PC-3 (cell line): ENCODE measurements at places on chromosomes 2 and 18. TPM values are rescaled to one million over a fixed set of nuclear protein-coding genes. Genes with fewer than 3 reads are reported as not detected.

The UGT1A4 gene
- total RNA-seq: not detected in 2 replicates

The FSIP2 gene
- 2.0 and 2.5 TPM in 2 replicates for total RNA-seq

The POLR1A gene
- 25.1 and 36.5 TPM in 2 replicates for total RNA-seq

The PCARE gene
- total RNA-seq: not detected in 2 replicates

The KCNF1 gene
- total RNA-seq: 1.3 and 1.8 TPM in 2 replicates

The POTEI gene
- total RNA-seq: not detected in 2 replicates

The CXCR4 gene
- 2.1 TPM in 1 of 2 replicates, not detected in the other for total RNA-seq

The NR4A2 gene
- total RNA-seq: 12.0 and 13.8 TPM in 2 replicates

The GAD1 gene
- total RNA-seq: 10.6 and 16.5 TPM in 2 replicates

The PLGLB1 gene
- total RNA-seq: 0.62 and 2.9 TPM in 2 replicates

The CCDC85A gene
- 1.1 and 2.0 TPM in 2 replicates for total RNA-seq

The GLB1L gene
- 6.0 and 6.1 TPM in 2 replicates for total RNA-seq

The CYP1B1 gene
- 37.2 and 50.0 TPM in 2 replicates for total RNA-seq

The CNDP1 gene
- total RNA-seq: not detected in 2 replicates

The SOX11 gene
- not detected in 2 replicates for total RNA-seq

The RANBP2 gene
- total RNA-seq: 39.9 and 42.2 TPM in 2 replicates

The CD8B2 gene
- not detected in 2 replicates for total RNA-seq

The PPM1B gene
- 16.0 and 17.6 TPM in 2 replicates for total RNA-seq

The ALK gene
- 0.81 and 0.87 TPM in 2 replicates for total RNA-seq

The REG3A gene
- total RNA-seq: not detected in 2 replicates

The DGKD gene
- total RNA-seq: 23.3 and 36.2 TPM in 2 replicates

The PLGLB2 gene
- total RNA-seq: 0.87 TPM in 1 of 2 replicates, not detected in the other

The ASB1 gene
- 28.9 and 60.0 TPM in 2 replicates for total RNA-seq

The SCYGR3 gene
- not detected in 2 replicates for total RNA-seq

GRCh38 chr2:203908066-203908796, 28.3 kb upstream of the ICOS start:
- DNase-seq: no peak

- no peak for DNase-seq
Observed at GRCh38 chr2:170763232-170763631, 6.9 kb upstream of the ERICH2 start.

- DNase-seq: no peak
Observed at GRCh38 chr2:55269645-55269990, 587 bp upstream of the MTIF2 start.

- DNase-seq: no peak
Observed at GRCh38 chr2:215493376-215493775, 57.5 kb upstream of the FN1 start.

DNA sequence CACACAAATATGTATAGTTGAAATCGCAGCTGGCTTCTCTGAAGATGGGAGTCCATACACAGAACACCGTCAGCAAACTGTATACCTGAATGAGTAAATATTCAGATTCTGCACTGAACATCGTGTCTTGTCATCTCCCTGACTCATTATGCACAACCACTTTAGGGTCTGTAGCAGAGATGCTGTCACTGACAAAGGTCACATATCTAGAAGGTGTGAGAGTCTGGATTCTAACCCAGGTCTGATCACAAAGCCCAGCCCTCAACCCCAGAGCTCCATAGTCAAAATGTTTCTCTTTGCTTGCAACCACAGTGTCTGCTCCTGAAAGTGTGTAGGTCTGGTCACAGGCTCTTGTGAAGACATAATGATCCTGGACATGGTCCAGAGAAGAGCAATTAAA, 78.3 kb upstream of the PAX8 start:
- no peak for DNase-seq

- no peak for DNase-seq
Observed at GRCh38 chr2:65255356-65255755, 27.7 kb downstream of the ACTR2 start.

- DNase-seq: no peak
Observed at GRCh38 chr18:30142870-30143269, 899.7 kb downstream of the DSC3 start.

- DNase-seq: no peak
Observed at GRCh38 chr2:37627710-37628109, 43.7 kb downstream of the CDC42EP3 start.

DNA sequence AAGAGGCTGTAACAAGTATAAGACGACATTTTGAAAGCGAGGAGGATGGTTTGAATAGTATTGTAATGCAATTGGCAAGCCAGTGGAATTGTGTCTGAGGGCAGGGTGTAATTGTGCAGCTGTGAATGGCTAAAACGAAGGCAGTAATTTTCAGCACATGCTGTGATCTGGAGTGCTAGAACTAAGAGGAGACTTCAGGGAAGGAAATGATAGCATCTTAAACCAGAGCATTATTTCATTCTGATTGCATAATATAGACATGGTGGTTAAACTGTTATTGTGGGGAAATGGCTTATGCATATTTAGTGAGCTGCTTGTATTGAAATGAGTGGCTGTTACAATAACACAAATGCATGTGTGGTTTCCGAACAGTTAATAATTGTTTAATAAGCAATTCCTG, 36.3 kb downstream of the THSD7B start:
- no peak for DNase-seq

DNA sequence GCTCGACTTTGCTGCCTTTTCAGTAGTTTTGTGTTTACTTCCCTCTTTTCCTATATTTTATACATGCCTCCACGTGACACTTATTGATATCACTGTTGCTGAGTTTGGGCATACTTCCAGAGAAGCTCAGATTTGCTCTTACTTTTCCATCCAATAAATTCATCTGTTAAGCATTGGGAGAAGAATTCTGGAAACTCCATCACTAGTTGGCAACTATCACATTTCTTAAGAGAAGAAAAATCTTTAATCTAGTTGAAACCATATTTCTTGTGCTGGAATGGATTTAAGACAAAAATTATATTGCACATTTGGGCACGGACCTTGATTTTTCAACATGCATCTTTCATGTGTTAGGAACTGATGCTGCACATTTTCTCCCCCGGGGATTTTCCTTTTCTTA, 52.6 kb upstream of the CPO start:
- no peak for DNase-seq

- no peak for DNase-seq
Observed at GRCh38 chr2:23354554-23354953, 30.4 kb upstream of the KLHL29 start.

DNA sequence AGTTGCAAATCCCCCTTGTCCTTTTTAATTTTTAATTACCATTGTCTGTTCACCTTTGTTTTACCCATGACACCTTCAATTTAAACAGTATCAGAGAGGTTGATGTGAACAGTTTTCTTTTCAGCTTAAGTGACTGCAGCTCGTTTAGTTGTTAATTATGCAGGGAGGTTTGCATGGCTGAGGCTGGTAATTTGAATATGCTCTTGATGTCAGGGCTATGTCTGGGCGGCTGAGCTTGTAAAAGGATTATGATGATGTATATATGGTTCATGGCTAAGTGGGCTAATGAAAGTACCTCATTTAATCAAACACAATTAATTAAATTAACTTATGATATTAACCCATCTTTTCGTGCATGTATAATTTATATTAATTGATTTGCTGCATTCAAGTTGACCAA, 822.1 kb downstream of the GALR1 start:
- DNase-seq: no peak

- DNase-seq: no peak
Observed at GRCh38 chr2:74582184-74582583, 27.7 kb downstream of the DOK1 start.

GRCh38 chr2:242054881-242055801, 185.6 kb downstream of the RTP5 start:
- no peak for DNase-seq

- peak; percentile 38 for DNase-seq
Observed at GRCh38 chr2:80643598-80643997, 339.0 kb upstream of the LRRTM1 start.

- no peak for DNase-seq
Observed at GRCh38 chr18:37309059-37309458, 256.5 kb downstream of the CELF4 start.

DNA sequence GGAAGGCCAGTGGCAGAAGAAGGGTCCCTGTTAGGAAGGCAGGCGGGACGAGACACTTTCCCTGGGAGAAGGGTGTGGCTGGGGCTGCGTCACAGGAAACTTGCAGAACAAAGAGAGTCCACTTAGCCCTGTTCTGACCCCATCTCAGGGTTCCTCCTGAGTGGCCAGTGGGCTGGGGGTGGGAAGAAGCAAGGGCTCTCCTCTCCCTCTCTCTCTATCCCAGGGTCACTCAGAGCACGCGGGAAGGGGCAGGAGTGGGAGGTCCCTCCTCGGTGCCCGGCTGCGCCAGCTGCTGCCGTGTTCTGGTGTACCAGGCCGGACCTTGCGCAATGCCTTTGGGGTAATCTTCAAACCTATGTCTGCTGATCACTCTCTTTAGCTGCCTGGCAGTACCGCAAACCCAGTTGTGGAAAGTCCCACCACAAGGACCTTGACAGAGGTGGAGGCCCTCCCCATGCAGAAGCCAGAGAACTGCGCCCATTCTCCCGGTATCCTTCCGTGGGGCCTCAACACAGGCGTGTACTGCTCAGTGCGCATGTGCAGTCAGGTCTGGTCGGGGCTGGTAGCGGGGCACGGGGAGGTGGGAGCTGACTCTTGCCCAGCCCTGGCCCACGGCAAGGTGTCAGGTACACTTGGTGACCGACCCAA, 47.8 kb upstream of the ST3GAL5 start:
- DNase-seq: no peak

DNA sequence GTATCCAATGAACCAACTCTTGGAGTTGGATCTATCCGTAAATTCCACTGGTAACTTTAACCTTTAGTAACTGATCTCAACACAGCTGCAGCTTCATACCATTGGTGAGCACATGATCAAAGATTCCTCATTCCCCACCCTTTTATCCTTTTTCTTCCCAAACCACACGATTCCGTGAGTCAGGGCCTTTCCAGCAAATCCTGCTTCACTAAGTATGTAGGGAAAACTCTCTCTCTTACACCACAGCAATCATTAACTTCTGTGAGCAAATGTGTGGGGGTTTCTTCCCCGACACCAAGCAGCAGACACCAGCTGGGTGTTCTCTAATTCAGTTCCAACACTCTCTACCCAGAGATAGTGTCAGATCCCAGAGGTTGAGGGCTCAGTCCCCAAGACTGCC, 23.5 kb downstream of the ELP2 start:
- DNase-seq: no peak

DNA sequence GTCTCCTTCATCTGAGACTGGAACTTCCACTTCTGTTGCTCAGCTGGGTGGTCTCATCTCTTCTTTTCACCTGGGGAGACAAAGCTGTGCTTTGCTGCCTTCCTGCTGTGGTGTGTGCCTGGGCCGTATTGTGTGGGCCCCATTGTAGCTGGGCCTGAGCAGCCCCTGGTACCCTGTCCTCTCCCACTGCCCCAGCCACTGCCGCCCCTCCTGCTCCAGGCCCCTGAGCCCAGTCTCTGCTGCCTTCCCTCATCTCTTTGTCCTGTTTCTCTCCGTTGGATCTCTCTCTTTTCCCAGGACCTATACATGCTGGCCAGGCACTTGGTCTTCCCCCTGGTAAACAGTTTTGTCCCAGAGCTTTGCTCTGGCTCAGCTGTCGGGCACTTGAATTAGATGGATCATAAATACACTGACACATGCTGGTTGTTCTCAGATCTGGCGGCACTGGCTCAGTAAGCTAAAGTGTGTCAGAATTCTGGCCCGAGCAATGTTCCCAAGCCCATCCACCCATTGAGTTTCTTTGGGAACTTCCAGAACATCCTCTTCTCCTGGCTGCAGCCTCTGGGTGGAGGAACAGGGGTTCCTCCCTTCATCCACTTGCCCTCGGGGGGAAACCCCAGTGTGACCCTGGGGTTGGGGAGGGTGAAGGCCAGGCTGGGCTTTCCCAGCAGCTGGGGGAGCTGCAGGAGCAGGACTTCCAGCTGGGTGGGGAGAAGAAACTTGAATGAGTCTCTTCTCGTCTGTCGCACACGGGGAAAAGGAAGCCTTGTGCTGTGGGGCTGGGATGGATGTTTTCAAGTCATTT, 99.0 kb downstream of the DGKD start:
- DNase-seq: no peak

GRCh38 chr2:30425326-30425725, 21.7 kb upstream of the LCLAT1 start:
- no peak for DNase-seq

DNA sequence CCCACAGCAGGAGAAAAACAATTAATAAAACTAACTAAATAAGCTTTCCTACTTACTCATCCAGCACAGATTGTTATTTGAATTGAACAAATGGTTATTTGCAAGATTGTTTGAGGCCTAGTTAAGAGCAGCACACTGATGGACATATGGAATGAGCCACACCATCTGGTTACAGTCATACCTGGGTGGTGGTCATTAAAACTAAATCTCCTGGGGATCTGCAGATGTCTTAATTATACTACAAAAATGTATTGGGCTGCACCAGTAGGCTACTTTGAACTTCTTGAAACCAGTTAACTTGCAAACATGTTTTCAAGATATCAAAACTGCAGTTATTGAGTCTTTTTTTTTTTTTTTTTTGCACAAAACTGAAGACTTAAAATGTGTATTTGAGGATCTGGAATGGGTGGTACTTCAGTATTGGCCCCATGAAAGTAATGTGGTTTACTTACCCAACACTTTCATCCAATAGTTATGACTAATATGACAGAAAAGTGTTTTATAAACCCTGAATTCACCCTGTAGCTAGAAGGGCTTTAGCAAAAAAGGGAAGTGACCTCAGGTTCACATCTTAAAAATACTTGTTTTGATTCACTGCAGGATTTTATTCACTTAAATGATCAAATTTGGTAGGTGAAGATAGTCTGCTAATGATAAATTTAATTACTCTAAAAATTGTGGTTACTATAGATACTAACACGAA, 10.8 kb downstream of the AGFG1 start:
- peak; percentile 15 for DNase-seq

DNA sequence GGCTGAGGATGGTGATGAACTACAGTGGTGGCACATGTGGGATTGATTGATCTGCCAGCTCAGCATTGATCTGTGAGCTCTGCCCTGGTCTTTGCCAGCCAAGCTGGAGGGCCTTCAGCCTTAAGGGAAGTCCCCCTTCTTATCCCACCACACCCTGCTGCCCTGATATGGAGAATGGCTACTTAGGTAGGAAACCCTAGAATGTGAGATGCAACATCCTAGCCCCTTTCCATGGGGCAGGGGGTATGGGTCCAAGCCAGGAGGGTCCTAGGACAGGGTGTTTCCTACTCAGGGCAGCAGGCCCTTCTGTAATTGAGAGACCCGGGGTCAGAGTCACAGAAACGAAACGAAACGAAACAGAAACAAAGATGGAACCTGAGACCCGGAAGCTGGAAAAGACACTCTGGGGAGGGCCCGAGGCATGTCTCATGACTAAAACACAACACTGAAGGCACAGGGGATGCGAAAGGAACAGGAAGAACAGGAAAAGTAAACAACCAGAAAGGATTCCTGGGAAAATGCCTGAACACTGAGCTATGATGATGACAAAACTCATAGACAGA, 16.9 kb upstream of the SULT1C2 start:
- DNase-seq: peak; percentile 86

- DNase-seq: no peak
Observed at GRCh38 chr2:1219901-1220573, 193.2 kb upstream of the TPO start.

- DNase-seq: no peak
Observed at GRCh38 chr2:111145103-111145760, 24.5 kb downstream of the BCL2L11 start.

DNA sequence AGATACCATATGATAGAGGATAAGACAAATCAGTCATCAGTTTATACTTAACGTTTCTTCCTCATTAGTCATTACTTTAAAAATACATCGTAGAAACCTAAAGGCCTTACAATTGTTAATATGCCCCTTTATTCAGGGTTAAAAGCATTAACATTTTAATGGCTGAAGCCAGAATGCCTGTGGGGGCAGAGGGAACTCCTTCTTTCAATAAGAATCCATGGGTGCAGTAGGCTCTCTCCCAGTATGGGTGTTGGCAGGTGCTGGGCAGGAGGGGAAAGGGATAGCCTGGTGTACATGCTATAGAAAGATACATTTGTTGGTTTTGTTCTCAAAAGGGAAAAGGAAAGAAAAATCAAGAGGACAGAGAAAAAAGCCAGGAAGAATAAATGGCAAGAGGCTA, 1035.7 kb upstream of the POU3F3 start:
- no peak for DNase-seq
